ENCODE measurements at places on chromosomes 12 and 14. TPM values are rescaled to one million over a fixed set of nuclear protein-coding genes. Genes with fewer than 3 reads are reported as not detected.

DNA sequence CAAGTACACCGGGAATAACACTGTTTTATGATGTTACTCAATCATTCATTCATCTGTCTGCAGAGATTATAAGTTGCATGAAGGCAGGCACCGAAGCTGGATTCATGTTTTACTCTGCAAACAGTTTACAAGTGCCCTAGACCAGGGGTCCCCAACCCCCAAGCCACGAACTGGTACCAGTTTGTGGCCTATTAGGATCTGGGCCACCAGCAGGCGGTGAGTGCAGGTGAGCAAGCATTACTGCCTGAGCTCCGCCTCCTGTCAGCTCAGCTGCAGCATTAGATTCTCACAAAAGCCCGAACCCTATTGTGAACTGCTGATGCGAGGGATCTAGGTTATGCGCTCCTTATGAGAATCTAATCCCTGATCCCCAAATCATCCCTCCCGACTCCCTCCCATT, 38.1 kb upstream of the PLXNC1 start:
- DNase-seq, result no peak

DNA sequence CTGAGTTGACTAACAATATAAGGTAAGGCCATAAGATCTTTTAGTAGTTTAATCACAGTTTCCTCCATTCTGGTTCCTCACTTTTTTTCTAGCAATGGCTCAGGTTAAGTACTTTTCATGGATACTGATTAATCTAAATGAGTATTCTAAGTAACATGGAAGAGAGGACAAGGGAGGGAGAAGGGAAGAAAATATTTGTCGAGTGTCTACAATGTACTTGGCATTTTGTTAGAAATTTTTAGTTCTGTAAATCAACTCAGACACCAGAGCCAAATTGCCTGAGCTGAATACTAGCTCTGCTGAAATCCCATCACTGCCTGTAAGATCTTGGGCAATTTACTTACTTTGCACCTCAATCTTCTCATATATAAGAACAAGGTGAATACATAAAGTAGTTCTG, 20.2 kb downstream of the RERG start:
- DNase-seq, result no peak

- DNase-seq, result peak; percentile 75
Measured at GRCh38 chr12:46373301-46374296, 1.0 kb upstream of the SLC38A2 start.

GRCh38 chr12:89166525-89166934, 185.8 kb downstream of the DUSP6 start:
- DNase-seq, result no peak

- peak; percentile 78 for DNase-seq
Measured at GRCh38 chr12:5965950-5966383, 20.9 kb upstream of the ANO2 start.

DNA sequence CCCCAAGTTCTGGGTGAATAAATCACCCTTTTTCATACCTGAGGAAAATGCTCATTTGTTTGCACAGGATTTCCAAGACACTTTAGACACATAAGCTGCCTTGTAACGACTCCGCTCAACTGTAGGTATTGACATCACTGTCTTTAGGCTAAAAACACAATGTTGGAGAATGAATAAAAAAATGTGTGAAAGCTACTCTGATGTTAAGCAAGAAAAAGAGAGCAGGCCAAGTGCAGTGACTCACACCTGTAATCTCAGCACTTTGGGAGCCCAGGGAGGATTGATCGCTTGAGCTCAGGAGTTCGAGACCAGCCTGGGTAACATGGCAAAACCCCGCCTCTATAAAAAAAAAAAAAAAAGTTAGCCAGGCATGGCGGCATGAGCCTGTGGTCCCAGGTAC, 11.1 kb upstream of the CIPC start:
- DNase-seq, result no peak

- DNase-seq, result no peak
Measured at GRCh38 chr14:54645639-54646038, 78.7 kb downstream of the SAMD4A start.

- no peak for DNase-seq
Measured at GRCh38 chr12:109728921-109729320, 15.3 kb downstream of the FAM222A start.

DNA sequence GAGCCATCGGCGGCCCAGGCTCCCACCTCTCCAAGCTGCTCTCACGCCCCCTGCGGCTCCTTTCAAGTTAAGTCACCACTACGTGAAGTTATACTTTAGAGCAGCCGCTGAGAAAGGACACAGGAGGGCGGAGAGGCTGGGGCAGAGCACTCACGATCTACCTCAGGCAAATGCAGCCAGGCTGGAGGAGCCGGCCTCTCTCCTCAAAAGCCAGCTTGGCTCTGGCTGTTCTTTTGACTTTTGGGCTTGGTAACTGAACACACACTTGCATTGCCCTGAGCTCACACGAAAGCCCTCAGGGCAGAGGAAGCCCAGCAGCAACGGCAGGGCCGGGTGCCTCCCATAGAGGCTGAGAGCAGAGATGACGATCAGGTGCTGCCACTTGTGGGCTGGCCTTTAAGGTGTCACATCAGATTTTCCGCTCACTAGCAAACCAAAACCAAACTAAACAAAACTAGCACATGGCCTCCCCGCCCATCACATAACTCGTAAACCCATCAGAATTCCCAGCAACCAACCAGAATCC, 75.2 kb downstream of the PITPNM2 start:
- peak; percentile 46 for DNase-seq

GRCh38 chr14:68939181-68939892, 39.8 kb downstream of the ACTN1 start:
- DNase-seq, result no peak

DNA sequence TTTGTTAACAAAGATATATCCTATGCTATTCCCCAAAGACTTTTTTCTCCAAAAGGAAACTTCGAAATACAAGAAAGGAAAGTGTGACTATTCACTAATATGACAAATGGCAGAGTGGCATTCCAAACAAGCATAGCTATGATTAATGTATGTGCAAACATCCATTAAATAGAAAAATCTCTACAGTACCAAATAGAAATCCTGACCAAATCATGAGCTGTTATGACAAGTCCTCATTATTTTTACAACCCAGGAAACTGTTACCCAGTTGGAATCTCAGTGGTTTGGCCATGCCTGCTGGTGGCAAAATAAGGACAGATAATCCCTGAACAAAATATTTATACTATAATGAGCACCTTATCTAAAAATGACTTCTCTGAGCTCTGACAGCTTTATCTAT, 202.1 kb downstream of the SEC23A start:
- DNase-seq, result no peak

DNA sequence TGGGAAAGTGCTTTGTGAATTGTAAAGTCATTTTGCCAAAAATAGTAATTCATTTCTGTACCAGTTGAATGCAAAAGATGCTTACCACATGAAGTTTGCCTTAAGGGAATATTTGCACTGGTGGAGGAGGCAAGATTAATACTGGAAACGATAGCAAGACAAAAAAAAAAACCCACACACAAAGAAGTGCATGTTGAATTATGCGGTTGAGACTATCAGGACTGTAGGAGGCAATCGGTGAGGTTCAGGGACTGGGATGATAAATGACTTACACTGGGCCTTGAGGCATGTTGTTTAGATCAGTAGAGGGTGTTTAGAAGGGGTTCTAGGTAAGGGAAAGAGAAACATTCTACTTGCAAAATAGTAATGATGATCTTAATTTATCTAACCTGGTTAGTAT, 142.2 kb upstream of the HMGA2 start:
- DNase-seq, result no peak

- peak; percentile 27 for DNase-seq
Measured at GRCh38 chr12:94560431-94561221, 89.7 kb downstream of the TMCC3 start.

GRCh38 chr12:119673634-119674033, 5.7 kb downstream of the PRKAB1 start:
- no peak for DNase-seq

- DNase-seq, result no peak
Measured at GRCh38 chr14:34843011-34843554, 32.1 kb downstream of the BAZ1A start.

DNA sequence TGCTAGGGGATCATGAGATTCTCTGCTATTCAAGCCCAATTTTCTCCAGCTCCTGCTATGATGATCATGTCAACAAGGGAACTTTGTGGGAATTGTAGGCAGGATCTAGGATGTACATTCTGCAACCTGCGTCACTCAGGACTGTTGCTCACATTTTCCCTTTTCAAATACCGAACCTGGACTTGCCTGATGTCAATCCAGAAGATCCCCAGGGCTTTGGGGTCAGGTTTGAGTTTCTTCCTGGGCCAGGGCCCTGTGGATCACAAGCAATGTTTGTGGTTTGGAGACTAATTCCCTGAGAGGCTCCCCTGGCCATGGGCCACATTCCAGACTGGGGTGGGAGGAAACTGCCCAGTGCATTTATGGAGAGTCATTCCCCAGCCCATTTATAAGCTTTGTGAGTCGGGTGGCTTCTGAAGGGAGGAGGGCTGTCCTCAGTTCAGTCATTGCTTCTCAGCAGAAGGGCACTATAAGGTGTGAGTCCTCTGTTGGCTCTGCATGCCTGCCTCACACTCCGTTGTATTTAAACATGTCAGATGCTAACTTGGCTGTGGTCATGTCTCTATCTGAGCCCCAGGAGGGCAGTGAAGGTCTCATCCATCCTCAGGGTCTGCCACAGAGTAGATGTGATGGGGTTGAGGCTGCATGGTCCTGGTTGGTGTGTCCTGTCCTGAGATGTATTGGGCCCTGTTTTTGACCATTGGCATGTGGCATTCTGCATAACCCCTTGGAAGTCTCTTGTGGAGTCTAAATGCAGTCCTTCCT, 6.5 kb downstream of the KRT86 start:
- DNase-seq, result no peak

DNA sequence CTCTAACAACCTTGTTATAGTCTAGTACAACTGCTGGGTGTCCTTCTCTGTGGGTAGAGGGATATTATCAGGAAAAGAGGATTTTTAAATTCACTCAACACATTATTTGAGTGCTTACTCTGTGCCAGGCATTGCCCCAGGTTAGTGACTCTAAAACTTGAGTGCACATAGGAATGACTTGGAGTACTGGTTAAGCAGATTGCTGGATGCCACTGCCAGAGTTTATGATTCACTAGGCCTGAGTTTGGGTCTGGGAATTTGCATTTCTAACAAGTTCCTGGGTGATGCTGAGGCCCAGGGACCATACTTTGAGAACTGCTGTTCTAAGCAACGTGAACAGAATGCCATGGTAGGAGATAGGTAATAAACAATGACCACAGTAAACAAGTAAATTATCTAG, 96.6 kb downstream of the CFAP54 start:
- DNase-seq, result no peak

DNA sequence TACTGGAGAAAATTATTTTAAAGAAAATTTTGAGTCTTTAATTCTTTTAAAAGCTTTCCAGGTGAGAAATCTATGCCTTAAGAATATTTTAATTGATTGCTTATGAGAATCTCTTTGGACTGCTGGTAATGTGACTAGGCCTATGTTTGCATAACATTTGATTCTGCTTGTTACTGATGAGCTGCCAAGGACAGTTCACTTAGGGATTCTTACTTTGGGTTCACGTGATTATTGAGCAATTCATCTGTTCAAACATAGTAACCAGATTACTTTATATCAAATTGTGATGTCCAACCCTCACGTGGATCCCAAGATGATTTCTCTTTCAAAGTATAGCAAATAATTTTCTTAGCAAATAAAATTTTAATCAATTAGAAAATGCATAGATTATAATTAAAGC, 27.4 kb upstream of the ABCD2 start:
- DNase-seq, result no peak

Gene CLEC7A
- total RNA-seq, result not detected

Gene CACNA1C
- 11.0 TPM for total RNA-seq

Gene DNAL1
- 18.5 TPM for total RNA-seq

Gene SLCO1A2
- 11.9 TPM for total RNA-seq

Gene WSCD2
- 1.4 TPM for total RNA-seq

Gene OR9K2
- 2.9 TPM for total RNA-seq

Gene RNASE4
- 1.7 TPM for total RNA-seq

Gene FAM181A
- total RNA-seq, result not detected

Gene IL31
- total RNA-seq, result not detected

Gene KLHL33
- 0.15 TPM for total RNA-seq

Gene CLEC14A
- total RNA-seq, result 0.96 TPM

Measured in glutamatergic neuron (in vitro differentiated cells).